ENCODE measurements at places on chromosomes 6 and 20.

GRCh38 chr6:165745492-165745891, 82.5 kb upstream of the PDE10A start:
- DNase-seq, result no peak

DNA sequence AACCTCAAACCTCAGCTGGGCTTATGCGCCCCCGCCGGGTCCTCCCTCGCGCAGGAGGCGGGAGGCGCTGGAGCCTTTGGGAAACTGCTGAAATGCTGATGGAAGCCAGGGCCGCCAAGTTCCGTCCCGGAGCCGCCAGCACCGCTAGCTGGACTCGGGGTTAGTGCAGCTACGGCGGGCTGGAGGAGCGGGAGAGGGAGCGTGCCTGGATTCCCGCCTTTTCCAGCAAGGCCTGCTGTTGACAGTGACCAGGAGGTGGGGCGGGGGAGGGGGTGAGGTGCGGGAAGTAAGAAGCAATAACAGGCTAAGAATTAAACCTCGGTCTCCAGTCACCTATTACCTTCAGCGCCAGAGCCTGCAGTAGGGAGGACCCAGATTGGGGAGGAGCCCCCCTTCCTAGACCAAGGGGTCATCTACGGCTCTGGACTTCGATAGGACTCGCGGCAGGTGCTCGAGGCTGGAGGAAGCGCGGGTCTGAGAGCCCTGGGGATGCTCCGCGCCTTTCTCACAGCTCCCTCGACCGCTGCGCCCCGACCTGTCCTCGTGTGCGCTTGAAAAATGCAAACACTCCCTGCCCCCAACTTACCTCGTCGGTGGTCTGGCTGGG, 20.5 kb downstream of the COL9A1 start:
- no peak for DNase-seq

DNA sequence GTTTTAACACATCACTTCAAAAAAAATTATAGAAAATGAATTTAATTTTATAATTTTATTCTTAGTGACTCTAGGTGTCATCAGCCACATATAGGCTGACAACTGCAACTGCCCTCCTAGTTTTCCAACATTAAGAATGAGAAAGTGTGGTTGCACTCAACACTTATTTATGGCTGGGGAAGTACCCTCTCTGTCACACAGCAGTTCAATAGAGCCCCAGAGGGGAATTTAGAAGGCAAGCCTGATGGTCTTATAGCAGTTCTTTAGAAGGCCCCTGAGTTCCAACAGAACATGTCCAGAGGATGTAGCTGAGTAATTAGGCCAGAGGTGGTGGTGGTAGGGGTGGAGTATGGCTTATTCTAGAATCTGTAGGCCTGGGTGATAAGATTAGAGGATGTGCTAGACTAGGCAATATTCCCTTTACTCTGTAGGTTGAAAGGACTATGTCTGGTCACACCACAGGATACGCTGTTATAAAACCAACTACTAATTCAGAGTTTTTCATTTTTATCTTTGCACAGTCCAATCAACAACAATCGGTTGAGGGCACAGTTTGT, 226.5 kb upstream of the CITED2 start:
- no peak for DNase-seq

GRCh38 chr20:20630551-20630950, 81.9 kb downstream of the RALGAPA2 start:
- DNase-seq, result no peak

GRCh38 chr6:31462026-31462963, 35.6 kb upstream of the MICB start:
- peak; percentile 31 for DNase-seq

DNA sequence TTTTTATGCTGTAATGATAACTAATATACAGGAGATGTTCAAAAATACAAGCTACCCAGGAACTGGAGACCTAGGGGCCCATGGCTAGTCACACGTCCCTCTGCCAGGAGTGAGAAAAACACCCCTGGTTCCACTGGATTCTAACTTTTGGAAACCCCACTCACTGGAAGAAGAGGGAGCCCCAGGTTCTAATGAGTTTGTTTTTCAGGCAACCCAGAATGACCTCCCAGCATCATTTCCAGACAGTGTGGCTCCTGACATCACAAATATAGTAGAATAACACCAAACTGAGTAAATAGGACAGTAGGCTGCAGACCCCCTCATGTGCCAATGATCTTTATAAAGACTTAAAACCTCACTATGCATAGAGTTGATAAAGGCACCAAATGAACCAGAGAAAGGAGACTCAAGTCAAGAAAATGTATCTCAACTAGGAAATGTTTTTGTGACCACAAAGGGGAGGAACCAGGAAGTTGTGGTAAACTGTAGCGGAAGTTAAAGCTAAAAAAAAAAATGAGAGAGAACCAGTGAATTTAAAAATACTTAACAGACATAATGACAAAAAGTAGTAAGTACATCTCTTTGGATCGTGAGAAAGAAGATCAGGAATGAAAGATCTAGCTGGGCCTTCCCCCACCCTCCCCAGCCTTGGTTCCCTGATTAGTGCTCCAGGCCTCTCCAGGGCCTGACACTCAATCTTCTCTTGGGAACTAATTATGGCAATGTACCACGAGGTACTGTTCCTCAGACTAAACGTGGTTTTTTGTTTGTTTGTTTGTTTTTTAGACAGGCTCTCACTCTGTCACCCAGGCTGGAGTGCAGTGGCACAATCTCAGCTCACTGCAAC, 19.8 kb downstream of the HLA-E start:
- peak; percentile 66 for DNase-seq

DNA sequence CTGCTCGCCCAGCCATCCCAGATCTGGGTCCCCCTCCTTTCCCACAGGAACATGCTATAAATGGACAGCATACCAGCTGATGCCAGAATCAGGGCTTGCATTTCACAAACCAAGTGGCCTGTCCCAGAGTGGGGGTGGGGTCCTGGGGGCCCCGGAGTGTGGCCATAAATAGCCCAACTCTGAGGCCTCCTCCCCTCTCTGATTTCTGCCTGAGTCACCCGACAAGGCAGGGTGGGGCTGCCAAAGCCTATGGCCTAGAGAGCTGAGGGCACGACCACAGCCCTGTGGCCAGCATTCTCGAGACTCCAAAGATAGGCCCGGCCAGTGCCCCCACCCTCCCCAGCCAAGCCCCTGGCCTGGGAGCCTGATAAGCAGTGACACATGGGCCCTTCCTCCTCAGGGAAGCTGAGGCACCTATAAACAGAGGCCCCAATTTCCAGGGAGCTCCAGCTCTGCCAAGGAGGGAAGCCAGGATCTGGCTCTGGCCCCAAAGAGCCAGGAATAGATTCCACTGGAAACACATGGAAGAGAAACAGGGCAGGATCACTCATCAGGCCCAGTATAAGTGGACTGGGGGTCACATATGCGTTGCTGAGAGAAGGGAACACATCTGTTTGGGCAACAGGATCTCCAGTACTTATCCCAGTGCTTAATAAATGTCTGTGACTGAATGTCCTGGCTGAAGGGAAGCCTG, 20.3 kb downstream of the SNTA1 start:
- DNase-seq, result peak; percentile 56

GRCh38 chr6:158769771-158770432, 49.3 kb downstream of the EZR start:
- no peak for DNase-seq

- DNase-seq, result peak; percentile 0
These were observed 781.7 kb upstream of the CITED2 start for GRCh38 chr6:140156131-140156530.

GRCh38 chr20:36929290-36929689, 22.2 kb downstream of the SAMHD1 start:
- DNase-seq, result peak; percentile 61

GRCh38 chr20:31925631-31926030, 26.2 kb downstream of the PDRG1 start:
- no peak for DNase-seq

GRCh38 chr6:39777218-39777617, 15.0 kb upstream of the DAAM2 start:
- DNase-seq, result no peak

DNA sequence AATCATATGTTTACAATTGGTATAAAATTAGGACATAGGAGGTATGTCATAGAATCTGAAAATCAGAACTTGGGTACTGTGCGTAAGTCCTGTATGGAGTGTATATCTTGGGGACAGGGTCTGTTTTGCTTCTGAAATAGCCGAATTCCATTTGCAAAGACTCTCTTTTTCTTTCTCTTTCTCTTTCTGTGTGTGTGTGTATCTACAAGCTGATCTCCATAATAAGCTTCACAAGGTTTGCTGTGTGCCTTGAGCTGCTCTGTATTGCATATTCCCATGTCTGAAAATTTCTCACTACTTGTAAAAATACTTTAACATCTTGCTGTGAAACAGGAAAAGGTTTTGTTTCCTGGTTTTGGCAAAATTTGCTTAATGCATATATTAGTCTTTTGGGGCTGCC, 29.5 kb downstream of the STX11 start:
- no peak for DNase-seq

DNA sequence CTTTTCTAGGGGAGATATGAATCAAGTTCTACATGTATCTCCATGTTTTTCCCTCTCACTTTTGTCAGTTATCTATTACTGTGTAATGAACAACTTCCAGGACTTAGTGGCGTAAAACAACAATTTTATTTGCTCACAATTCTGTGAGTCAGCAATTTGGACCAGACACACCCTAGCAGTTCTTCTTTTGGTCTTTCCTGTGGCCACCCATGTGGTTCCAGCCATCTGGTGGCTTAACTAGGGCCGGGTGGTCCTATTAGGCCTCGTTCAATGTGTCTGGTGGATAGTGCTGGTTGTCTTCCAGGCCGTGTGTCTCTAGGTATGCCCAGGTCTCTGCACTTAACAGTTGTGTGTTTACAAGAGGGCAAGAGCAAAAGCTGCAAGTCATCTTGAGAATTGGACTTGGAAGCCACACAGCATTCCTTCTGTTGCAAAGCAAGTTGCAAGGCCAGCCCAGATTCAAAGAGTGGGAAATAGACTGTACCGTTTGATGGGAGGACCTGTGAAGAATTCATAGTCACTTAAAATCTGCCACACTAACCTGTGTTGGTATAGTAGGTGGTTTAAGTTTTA, 20.8 kb upstream of the SLC35D3 start:
- DNase-seq, result no peak

- DNase-seq, result peak; percentile 93
These were observed 127.2 kb upstream of the SUPT3H start for GRCh38 chr6:45504947-45505346.

GRCh38 chr6:44462797-44463727, 75.6 kb downstream of the CDC5L start:
- DNase-seq, result no peak

DNA sequence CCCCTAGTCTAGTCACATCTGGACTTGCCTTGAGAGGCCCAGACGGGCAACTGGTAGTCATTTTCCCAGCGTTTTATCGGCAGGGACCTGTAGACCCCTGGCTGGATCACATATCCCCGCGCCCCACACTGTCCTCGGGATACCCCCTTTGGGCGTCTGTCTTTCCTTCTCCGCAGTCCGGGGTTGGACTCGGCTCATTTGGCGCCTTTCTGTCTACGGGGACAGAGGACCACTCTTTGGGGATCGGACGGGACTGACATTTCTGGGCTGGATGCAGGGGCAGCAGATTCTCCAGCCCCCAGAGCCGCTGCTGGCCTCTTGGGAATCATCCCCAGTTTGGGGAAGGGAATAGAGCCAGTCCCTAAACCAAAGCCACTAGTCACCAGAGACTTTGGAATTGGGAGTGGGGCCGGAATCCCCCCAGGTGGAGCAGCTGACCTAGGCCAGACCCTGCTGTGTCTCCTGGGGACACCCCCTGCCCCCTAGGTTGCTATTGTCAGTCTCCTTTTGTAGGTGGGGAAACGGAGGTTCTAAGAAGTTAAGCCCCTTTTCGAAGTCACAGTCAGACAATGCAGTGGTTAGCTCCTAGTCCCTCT, 734 bp downstream of the FAM110A start:
- DNase-seq, result no peak

DNA sequence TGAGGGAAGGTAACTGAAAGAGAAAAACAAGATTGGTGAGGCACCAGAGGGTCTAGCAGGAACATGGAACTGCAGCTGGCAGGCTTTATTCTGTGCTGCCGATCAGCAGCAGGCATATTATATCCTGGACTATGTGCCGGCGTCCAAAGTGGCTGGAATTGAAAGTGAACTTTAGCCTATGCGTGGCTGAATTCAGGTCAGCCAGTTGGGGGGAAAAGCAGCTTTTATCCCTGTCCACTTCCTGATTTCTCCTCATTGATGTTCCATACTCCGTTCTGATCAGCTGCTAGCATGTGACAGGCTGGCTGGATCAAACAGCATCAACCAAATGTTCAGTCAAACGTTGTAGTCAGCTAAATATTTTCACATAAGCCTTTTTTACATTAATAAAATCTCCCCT, 99.0 kb downstream of the CAP2 start:
- DNase-seq, result no peak

GRCh38 chr6:85537055-85537494, 56.6 kb downstream of the SNX14 start:
- peak; percentile 14 for DNase-seq

- no peak for DNase-seq
These were observed 20.6 kb downstream of the RBCK1 start for GRCh38 chr20:428658-429200.

GRCh38 chr6:65557224-65557623, 149.8 kb downstream of the EYS start:
- DNase-seq, result no peak

DNA sequence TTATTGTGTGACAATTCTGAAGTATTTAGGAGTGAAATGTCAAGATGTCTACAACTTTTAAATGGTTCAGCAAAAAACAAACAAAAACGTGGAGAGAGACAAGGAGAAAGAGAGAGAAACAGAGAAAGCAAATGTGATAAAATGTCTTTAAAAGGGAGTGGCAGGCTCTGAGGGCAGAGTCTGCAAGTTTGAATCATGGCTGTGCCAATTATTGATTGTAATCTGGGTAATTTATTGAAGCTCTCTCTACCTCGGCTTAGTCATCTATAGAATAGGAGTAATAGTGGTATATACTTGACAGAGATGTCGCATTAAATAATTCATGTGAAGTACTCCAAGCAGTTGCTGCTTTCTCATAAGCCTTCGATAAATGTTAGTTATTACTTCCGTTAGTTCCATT, 61.3 kb upstream of the ARID1B start:
- DNase-seq, result no peak

DNA sequence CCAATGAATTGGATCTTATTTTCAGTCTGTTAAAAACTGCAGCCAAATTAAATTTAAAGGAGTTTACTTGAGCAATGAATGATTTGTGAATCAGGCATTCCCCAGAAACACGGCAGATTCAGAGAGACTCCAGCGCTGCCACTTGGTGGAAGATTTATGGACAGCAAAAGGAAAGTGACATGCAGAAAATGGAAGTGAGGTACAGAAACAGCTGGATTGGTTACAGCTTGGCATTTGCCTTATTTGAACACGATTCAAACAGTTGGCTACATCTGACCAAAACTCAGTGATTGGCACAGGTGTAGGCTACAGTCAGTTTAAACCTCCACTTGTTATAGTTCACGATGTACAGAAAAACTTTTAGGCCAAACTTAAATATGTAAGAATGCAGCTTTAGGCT, 257.6 kb upstream of the IMPG1 start:
- no peak for DNase-seq

GRCh38 chr20:11573507-11573906, 344.2 kb upstream of the BTBD3 start:
- DNase-seq, result no peak

GRCh38 chr6:21264288-21265033, 329.1 kb upstream of the SOX4 start:
- no peak for DNase-seq

Data from iris pigment epithelial cell (primary cell).